Activated T-cell treated with anti-CD3 and anti-CD28 coated beads, Interleukin-2, amount 50 U/mL, for 48 hours (primary cell): ENCODE measurements at places on chromosomes 2 and 18.
A peak's percentile ranks its signal among the peaks of the same experiment; 100 is the strongest.

DNA sequence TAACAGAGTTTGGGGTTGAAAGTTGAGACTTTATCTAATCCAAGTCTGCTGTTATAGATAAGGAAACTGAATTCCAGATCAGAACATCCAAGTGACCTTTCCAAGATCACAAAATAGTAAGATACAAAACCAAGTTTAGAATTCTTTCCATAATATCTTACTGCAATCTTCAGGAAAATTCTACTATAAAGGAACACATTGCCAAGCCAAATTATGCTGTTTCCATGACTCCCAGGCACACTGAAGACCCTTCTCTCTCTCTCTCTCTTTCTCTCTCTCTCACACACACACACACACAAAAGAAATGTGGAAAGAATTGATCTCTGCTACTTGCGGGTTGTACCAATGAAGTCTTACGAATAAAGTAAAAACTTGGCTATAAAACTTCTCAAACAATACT, 398.4 kb downstream of the METTL4 start:
- DNase-seq = no peak

DNA sequence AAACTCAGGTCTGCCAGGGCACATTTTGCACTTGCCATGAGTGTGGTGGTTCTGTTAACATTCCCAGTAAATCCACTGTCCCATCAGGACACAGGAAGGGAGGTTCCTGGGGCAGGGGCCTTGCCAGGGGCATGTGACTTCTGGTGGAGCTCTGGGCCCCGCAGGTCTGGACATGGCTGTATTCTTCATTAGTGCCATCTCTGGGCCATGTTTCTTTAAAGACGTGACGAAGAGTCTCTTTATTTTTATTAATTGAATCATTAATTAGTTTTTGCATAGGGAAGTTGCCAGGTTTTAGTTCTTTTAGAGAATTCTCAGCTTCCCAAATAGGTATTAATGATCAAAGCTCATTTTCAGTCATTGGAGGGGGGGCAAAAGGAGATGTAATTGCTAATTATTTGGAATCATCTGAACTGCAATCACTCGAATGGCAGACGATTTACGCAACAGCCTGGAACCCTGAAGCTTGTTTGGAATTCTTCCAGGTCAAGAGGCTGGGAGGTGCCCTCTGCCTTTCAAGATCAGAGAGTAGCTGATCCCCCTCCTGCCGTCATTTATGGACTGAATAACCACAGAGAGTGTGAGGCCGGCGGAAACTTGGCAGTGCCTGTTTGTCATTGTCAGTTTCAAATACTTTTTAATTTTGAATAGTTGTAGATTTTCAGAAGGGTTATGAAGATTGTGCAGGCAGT, 106.2 kb downstream of the RTP5 start:
- DNase-seq = no peak

DNA sequence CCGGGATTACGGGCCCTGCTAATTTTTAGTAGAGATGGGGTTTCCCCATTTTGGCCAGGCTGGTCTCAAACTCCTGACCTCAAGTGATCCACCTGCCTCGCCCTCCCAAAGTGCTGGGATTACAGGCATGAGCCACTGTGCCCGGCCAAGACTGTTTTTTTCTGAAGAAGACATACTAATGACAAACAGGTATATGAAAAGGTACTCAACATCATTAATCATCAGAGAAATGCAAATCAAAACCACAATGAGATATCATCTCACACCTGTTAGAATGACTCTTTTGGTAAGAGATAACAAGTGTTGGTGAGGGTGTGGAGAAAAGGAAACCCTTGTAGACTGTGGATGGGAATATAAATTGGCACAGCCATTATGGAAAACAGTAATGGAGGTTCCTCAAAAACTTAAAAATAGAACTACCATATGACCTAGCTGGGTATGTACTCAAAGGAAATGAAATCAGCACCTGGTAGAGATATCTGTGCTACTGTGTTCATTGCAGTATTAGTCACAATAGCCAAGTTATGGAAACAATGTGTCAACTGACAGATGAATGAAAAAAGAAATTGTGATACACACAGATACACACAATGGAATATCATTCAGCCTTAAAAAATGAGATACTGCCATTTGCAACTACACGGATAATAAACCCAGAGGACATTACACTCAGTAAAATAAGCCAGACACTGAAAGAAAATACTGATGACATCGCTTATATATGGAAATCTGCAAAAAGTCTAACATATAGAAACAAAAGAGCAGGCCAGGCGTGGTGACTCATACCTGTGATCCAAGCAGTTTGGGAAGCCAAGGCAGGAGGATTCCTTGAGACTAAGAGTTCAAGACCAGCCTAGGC, 20.8 kb downstream of the SOS1 start:
- DNase-seq = no peak

DNA sequence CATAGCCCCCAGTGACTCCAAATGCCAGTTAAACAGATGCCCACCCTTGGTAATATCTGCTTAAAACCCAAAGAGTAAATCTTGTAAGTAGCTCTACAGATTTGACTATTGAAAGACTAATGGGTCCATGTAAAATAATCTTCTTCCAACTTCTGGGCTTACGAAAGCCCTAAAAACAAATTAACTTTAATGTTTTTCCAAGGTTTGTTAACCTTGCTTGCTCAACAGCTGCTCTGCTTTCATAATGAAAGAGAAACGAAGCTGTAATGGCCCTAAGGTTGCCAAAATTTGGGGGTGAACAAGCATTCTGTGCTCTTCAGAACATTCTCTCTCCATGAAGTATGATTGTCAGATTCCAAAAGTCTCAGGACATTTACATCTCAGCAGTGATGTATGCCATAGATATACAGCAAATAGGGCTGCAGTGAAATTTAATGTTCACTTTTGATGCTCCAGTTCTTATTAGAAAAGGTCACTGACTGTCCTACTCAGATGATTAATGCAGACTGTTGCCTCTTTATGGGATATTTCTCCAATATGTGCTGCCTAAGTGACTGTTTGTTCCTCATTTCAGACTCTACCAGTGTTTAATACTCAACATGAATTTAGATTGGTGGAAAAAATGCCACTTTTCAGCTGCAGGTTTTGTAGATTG, 436.3 kb upstream of the CHST9 start:
- DNase-seq = no peak

GRCh38 chr2:127665267-127665893, 9.9 kb downstream of the LIMS2 start:
- DNase-seq = no peak

GRCh38 chr2:190678444-190679162, 29.7 kb downstream of the NAB1 start:
- DNase-seq = peak; percentile 65

DNA sequence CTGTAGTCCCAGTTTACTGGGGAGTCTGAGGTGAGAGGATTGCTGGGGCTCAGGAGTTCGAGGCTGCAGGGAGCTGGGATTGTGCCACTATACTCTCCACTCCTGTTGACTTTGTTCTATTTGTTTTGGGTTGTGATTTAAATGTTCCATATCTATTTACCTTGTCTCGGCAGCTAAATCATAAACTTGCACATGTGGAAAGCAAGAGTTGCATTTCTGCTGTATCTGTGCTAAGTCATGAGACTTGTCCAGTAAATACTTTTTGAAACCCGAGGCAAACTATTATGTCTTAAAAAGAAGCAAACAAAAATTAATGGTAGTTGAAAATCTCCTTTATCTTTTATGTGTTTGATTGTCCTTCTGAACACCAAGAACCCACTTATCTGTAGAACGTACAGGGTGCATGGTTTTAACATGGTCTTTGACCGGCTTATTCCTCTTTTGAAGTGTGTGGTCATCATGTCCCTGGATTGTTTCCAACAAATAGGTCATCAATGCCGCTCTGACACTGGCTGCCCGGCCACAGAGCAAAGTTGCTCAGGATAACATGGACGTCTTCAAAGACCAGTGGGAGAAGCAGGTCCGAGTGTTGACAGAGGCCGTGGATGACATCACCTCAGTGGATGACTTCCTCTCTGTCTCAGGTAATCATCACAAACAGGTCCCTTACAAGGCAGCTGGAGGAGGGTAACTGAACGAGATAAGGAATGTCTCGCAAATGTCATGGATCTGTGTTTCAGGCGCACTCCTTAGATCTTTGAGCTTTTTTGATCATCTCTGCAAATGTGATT, 241.1 kb upstream of the LRRTM1 start:
- DNase-seq = no peak

DNA sequence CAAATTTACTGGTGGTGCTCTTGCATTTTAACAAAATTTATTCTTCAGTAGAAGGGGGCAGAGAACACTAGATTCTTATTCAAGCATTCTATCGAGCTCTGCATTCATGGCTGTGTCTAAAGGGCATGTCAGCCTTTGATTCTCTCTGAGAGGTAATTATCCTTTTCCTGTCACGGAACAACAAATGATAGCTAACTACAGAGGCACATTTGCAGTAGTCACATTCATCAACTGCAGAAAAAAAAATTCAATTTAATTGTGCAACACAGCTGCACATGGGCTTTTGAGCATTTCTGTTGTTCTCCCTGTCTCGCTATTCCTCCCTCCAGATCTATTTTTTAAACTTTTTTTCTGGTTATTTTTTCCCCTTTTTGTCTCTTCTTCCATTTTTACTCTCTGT, 13.0 kb upstream of the DLX1 start:
- DNase-seq = no peak

DNA sequence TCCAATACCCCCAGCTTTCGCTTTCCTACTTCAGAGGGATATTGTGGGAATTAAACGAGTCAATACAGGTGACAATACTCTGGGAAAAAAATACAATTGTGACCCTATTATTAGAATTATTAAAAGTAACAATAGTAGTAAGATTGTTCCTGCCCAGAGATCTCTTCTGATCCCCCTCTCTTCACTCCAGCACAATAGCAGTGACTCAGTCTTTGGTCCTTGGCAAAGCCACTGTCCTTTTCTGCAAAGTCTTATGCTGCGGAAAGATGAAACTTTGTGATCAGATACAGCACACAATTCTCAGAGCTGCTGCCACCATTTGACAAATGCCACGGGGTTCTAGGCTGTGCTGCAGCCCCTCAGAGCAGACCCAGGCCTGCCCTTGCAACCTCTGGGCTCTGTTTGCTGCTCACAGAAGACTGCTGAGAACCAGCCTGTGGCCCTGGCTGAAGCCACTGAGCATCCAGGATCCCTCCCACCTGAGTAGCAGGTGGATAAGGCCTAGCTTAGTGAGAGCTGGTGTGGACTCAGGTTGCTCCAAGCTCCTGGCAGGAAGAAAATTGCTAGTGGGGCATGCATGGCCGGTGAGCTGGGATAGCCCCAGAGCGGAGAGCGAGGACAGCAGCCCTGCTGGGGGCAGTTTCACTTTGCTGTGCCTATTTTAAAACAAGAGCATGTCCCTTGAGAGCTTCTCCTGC, 60.1 kb upstream of the ROCK2 start:
- no peak for DNase-seq

GRCh38 chr2:202064171-202064880, 8.7 kb upstream of the KIAA2012 start:
- peak; percentile 18 for DNase-seq

DNA sequence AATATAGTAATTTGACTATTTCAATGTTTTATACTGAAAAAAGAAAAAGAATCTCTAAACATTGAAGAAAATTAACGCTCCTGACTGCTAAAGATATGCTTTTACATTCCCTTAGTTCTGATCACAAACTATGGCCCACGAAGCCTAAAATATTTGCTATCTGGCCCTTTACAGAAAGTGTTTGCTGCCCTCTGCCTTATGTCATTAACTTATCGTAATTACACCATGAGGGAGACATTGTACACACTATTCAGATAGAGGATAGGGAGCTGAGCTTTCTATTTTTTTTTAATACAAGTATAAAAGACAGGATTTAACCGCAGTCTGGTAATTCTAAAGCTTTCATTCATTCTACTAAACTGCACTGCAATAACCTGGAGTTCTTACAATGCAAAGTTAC, 393.1 kb upstream of the DCC start:
- no peak for DNase-seq

GRCh38 chr2:112885506-112885902, 25.5 kb upstream of the IL37 start:
- DNase-seq = no peak

DNA sequence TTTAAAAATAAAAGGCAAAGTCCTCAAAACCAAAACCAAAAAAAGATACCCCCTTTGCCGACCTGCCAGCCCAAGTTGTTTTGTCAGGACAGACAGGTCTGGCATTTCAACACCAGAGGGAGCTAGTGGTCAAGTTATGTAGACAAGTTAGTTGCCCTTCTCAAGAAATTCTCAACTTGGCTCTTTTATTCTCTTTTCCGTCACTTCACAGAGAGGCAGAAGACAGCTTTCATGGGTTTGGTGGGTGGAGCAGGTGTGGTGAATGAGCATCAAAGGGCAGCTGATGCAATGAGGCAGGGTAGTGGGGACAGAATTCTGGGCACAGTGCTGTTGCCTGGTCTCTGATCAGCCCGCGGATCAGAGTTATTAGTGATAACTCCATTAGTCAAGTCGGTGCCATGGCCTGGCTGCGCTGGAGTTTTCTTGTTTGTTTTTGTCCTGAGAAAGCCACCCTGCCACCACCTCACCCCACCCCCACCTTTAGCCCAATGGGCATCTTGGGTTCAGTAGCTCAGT, 303.7 kb upstream of the EPAS1 start:
- peak; percentile 64 for DNase-seq

DNA sequence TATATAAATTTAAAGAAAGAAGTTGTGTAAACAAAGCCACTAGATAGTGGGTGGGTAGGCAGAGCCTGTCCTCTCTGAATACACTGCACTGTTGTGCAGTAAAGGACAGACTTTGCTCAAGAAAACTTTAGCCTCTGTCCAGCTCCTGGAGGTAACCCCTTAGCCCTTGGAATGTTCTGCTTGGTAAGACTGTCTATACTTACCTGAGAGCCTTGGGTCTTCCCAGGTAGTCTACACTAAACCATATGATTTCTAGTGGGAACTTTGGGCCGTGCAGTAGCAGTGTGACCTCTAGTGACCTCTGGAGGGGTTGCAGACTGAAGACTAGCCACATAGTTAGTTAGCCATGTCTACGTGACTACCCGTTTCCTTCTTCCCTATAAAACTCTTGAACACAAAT, 678.3 kb upstream of the NRXN1 start:
- no peak for DNase-seq

DNA sequence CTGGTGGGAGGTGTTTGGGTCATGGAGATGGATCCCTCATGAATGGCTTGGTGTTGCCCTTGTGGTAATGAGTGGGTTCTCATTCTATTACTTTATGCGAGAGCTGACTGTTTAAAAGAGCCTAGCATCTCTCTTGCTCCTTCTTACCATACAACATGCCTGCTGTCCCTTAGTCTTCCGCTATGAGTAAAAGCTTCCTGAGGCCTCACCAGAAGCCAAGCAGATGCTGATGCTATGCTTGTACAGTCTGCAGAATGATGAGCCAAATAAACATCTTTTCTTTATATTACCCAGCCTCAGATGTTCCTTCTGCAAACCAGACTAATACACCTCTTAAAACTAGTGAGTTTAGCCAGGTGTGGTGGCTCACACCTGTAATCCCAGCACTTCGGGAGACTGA, 23.1 kb downstream of the EVA1A start:
- DNase-seq = no peak

- no peak for DNase-seq
These were observed 22.4 kb upstream of the EML6 start for GRCh38 chr2:54701029-54701428.

DNA sequence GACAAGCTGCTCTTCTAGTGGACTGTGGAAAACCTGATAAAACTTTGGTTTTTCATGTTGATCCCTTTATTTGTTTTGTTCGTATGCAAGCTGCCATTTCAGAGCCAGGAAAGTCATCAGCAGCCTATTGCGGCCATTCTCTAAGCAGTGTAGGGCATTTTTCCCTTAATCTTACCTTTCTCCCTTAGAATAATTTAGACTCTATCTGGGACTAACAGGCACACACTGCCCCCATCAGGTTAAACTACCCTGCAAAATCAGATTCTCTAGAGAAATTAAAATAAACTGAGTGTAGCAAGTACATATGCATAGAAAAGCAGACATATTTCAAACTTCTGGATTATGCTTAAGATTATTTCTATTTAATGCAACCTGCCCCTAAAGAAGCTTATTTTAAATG, 347.5 kb downstream of the METTL4 start:
- no peak for DNase-seq
